ENCODE measurements at places on chromosomes 7 and 10. TPM values are rescaled to one million over a fixed set of nuclear protein-coding genes. Genes with fewer than 3 reads are reported as not detected.

Gene ZNF722
- total RNA-seq = not detected

Gene BCL7B
- total RNA-seq = 6.6 TPM

Gene LRRN3
- total RNA-seq = 10.1 TPM

Gene RNF133
- 0.22 TPM for total RNA-seq

Gene INMT
- total RNA-seq = 15.7 TPM

Gene DNA2
- 9.0 TPM for total RNA-seq

Gene CNPY1
- 0.18 TPM for total RNA-seq

GRCh38 chr7:136528329-136528728 is 340.1 kb upstream of the CHRM2 start:
- no peak for DNase-seq
- H3K36me3 ChIP-seq = no peaks in the 10 kb centered on the region
- no peaks in the 10 kb centered on the region for H3K4me1 ChIP-seq
- H3K4me3 ChIP-seq = no peak overlapping the region

- H3K27ac ChIP-seq = no peak overlapping the region
- H3K36me3 ChIP-seq = no peaks in the 10 kb centered on the region
- no peaks in the 10 kb centered on the region for H3K27me3 ChIP-seq
- H3K4me1 ChIP-seq = no peaks in the 10 kb centered on the region
Measured at GRCh38 chr10:36313142-36313541, 671.0 kb upstream of the FZD8 start.

GRCh38 chr7:113446391-113446790 is 328.0 kb upstream of the SMIM30 start:
- DNase-seq = no peak
- no peak overlapping the region for H3K4me3 ChIP-seq
- H3K4me1 ChIP-seq = no peaks in the 10 kb centered on the region
- no peaks in the 10 kb centered on the region for H3K36me3 ChIP-seq

GRCh38 chr10:94428766-94429707 is 26.7 kb downstream of the TBC1D12 start:
- H3K4me3 ChIP-seq = no peak overlapping the region
- DNase-seq = peak; percentile 95
- peak overlapping the region; percentile 73 for H3K27ac ChIP-seq
- H3K4me1 ChIP-seq = peaks cover 11% of the 10 kb centered on the region
- H3K36me3 ChIP-seq = no peaks in the 10 kb centered on the region
- no peaks in the 10 kb centered on the region for H3K27me3 ChIP-seq

GRCh38 chr7:120097020-120097419 is 176.0 kb upstream of the KCND2 start:
- H3K27ac ChIP-seq = no peak overlapping the region
- H3K27me3 ChIP-seq = no peaks in the 10 kb centered on the region
- H3K4me1 ChIP-seq = no peaks in the 10 kb centered on the region
- peak; percentile 19 for DNase-seq

DNA sequence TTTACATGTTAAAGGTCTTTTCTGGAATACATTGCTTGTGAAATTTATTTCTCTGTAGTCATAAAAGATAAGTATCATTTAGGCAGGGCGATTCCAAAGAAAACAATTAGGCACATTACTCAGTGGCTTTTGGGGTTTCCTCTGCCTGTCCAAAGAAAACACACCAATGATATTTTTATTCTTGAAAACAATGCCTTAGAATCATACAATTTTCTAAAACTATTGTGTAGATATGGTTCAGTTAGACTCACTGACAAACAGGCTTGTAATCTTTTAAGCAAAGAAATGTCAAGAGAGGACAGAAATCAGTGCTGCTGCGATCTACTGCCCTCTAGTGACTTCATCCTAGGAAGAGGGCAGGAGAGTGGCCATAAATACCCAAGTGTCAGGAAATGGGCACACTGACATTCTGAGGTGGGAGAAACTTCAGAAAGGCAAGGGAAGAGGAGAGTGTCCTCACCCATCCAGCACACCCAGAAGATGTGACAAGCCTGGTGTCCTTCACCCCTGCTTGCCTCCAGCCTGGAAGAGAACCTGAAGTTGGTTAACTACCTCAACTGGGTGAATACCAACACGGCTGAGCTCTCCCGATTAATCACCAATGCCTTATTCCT is 120.5 kb downstream of the GALNT11 start:
- H3K4me3 ChIP-seq = no peak overlapping the region
- H3K27me3 ChIP-seq = no peaks in the 10 kb centered on the region
- peaks cover 61% of the 10 kb centered on the region for H3K36me3 ChIP-seq
- DNase-seq = peak; percentile 26
- H3K4me1 ChIP-seq = no peaks in the 10 kb centered on the region

DNA sequence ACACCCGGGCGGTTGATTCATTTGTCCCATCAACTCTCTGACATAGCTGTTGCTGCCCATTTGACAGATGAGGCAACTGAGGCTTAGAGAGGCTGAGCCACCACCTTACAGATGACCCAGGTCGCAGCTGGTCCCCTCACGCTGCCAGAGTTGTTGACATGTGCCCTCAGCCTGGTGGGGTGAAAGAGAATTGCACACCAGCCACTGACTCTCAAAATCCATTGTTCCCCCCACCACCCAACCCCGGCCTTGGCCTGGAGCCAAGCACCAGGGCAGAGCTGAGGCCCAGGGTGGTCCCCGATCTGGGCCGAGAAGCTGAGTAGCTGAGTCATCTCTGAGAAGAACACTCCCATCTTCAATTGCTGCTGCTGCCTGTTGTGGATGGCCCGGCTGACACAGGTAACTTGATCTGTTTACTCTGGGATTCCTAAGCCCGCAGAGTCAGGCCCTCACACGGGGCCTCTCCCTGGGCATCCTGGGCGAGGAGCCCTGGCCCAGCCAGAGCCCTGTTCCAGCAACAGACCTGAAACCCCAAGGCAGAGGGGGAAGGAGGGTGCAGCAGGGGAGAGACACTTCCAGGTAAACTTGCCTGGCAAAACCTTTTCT is 27.5 kb downstream of the PVRIG start:
- H3K4me1 ChIP-seq = peaks cover 22% of the 10 kb centered on the region
- H3K4me3 ChIP-seq = no peak overlapping the region
- H3K27me3 ChIP-seq = no peaks in the 10 kb centered on the region

DNA sequence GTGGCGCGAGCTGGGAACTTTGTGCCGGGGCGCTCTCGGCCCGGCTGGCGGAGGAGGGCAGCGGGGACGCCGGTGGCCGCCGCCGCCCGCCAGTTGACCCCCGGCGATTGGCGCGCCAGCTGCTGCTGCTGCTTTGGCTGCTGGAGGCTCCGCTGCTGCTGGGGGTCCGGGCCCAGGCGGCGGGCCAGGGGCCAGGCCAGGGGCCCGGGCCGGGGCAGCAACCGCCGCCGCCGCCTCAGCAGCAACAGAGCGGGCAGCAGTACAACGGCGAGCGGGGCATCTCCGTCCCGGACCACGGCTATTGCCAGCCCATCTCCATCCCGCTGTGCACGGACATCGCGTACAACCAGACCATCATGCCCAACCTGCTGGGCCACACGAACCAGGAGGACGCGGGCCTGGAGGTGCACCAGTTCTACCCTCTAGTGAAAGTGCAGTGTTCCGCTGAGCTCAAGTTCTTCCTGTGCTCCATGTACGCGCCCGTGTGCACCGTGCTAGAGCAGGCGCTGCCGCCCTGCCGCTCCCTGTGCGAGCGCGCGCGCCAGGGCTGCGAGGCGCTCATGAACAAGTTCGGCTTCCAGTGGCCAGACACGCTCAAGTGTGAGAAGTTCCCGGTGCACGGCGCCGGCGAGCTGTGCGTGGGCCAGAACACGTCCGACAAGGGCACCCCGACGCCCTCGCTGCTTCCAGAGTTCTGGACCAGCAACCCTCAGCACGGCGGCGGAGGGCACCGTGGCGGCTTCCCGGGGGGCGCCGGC is 870 bp downstream of the FZD1 start:
- H3K4me1 ChIP-seq = peaks cover 23% of the 10 kb centered on the region
- peaks cover 2% of the 10 kb centered on the region for H3K36me3 ChIP-seq
- H3K4me3 ChIP-seq = peak overlapping the region; percentile 69
- peak; percentile 82 for DNase-seq

DNA sequence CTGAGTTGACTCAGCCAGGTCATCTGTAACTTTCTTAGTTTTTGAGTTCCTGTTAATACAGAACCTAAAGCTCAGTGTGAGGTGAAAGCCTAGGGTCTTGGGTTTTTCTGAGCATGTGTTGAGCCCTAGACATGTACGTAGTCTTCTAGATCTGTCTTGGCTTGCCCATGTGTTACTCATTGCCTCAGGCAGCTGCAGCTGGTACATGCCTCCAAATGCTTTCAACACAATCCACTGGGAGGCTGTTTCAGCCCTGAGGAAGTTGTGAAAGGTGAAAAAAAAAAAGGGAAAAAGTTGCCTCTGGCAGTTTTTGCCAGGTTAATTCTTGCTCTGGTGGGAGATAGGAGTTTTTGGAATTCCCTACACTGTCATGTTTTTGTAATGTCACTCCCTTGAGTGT is 134.6 kb downstream of the RNF216 start:
- DNase-seq = peak; percentile 65
- no peak overlapping the region for H3K27ac ChIP-seq
- no peak overlapping the region for H3K4me3 ChIP-seq
- no peaks in the 10 kb centered on the region for H3K27me3 ChIP-seq

GRCh38 chr7:116324582-116324981 is 114.2 kb downstream of the TES start:
- no peaks in the 10 kb centered on the region for H3K27me3 ChIP-seq
- H3K4me1 ChIP-seq = no peaks in the 10 kb centered on the region
- no peak overlapping the region for H3K27ac ChIP-seq
- no peak for DNase-seq
- H3K4me3 ChIP-seq = no peak overlapping the region

GRCh38 chr7:42227541-42227935 is 9.5 kb downstream of the GLI3 start:
- H3K27me3 ChIP-seq = peaks cover 3% of the 10 kb centered on the region
- H3K27ac ChIP-seq = no peak overlapping the region
- peaks cover 29% of the 10 kb centered on the region for H3K4me1 ChIP-seq
- H3K4me3 ChIP-seq = peak overlapping the region; percentile 3
- DNase-seq = no peak
- no peaks in the 10 kb centered on the region for H3K36me3 ChIP-seq

- no peaks in the 10 kb centered on the region for H3K36me3 ChIP-seq
- no peak overlapping the region for H3K4me3 ChIP-seq
- no peak overlapping the region for H3K27ac ChIP-seq
- no peak for DNase-seq
- no peaks in the 10 kb centered on the region for H3K4me1 ChIP-seq
Measured at GRCh38 chr10:125189162-125189561, 28.8 kb upstream of the CTBP2 start.

GRCh38 chr7:69619635-69620034 is 21.4 kb downstream of the AUTS2 start:
- no peak overlapping the region for H3K4me3 ChIP-seq
- no peaks in the 10 kb centered on the region for H3K27me3 ChIP-seq
- no peak overlapping the region for H3K27ac ChIP-seq
- H3K36me3 ChIP-seq = no peaks in the 10 kb centered on the region

DNA sequence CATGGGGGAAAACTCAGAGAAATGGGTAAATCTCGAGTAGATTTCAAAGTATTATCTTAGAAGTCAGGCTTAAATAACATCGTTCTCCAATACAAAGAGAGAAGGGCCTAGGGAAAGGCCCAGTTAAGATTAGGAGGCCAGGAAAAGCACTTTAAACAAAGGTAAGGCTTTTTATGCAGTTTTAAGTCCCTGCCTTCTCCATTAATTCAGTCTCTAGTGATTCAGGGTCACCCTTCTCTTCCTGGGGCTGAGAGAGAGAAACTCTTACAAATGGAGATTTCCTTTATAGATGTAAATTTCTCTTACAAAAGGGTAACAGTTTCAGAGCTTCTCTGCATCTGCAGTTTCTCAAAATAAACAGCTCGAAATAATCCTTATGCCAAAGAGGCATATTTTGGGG is 179.3 kb downstream of the HECW1 start:
- H3K36me3 ChIP-seq = no peaks in the 10 kb centered on the region
- H3K27me3 ChIP-seq = no peaks in the 10 kb centered on the region
- H3K27ac ChIP-seq = no peak overlapping the region
- no peak for DNase-seq
- H3K4me1 ChIP-seq = peaks cover 13% of the 10 kb centered on the region

DNA sequence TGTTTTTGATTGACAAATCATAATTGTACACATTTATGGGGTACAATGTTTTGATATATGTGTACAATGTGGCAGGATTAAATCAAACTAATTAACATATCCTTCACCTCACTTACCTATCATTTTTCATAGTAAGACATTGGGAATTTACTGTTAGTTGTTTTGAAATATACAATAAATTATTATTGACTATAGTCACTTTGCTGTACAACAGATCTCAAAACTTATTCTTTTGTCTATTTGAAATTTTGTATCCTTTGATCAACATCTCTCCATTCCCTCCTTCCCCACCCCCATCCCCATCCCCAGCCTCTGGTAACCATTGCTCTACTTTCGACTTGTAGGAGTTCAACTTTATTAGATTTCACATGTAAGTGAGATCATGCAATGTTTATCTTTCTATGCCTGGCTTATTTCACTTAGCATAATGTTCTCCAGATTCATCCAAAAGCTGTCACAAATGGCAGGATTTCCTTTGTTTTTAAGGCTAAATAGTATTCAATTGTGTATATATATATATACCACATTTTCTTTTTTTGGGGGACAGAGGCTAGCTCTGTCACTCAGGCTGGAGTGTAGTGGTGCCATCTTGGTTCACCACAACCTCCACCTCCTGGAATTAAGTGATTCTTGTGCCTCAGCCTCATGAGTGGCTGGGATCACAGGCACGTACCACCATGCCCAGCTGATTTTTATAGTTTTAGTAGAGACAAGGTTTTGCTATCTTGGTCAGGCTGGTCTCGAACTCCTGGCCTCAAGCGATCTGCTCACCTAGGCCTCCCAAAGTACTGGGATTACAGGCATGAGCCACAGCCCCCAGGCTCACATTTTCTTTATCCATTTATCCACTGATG is 23.3 kb upstream of the SLC26A5 start:
- no peak for DNase-seq
- H3K36me3 ChIP-seq = no peaks in the 10 kb centered on the region
- no peak overlapping the region for H3K27ac ChIP-seq
- no peaks in the 10 kb centered on the region for H3K27me3 ChIP-seq
- no peak overlapping the region for H3K4me3 ChIP-seq
- no peaks in the 10 kb centered on the region for H3K4me1 ChIP-seq

DNA sequence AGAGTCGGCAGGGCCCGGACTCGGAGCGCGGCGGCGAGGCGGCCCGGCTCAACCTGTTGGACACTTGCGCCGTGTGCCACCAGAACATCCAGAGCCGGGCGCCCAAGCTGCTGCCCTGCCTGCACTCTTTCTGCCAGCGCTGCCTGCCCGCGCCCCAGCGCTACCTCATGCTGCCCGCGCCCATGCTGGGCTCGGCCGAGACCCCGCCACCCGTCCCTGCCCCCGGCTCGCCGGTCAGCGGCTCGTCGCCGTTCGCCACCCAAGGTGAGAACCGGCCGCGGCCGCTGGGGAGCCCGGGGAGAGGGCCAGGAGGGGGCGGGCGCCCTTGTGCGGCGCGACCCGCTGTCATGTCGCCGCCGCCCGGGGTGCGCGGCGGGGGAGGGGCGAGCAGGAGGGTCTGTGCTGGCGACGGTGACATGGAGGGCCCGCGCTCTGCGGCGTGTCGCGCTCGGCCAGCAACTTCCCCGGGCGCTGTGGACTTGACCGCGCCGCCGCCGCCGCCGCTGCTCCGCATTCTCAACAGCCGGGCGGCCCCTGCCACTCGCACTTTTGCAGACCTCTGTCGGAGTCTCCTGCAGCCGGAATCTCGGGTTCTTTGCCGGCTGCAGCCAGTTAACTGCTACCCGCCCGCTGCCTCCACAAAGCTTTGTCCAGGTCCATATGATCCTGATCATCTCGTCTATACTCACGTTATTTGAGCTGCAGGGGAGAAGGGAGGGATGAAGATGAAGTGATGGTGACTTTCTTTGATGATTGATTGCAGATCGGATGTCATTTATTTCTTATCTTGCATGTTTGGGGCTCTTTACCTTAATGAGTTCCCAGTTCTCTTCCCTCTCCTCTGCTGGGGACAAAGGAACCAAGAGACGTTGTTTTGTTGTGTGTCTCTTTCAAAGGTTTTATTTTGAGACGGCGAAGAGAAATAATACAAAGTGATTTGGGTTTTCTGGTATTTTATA is 869 bp downstream of the TRIM24 start:
- H3K4me3 ChIP-seq = peak overlapping the region; percentile 84
- H3K27ac ChIP-seq = peak overlapping the region; percentile 94
- DNase-seq = peak; percentile 67
- H3K36me3 ChIP-seq = no peaks in the 10 kb centered on the region
